Activated naive CD8-positive, alpha-beta T cell treated with anti-CD3 and anti-CD28 coated beads, Interleukin-2, amount 50 U/mL, for 24 hours (primary cell): ENCODE measurements at places on chromosomes 5 and 9.

- DNase-seq = no peak
Measured at GRCh38 chr5:36028816-36029465, 37.7 kb downstream of the UGT3A2 start.

- DNase-seq = no peak
Measured at GRCh38 chr5:68114378-68115040, 101.0 kb upstream of the PIK3R1 start.

DNA sequence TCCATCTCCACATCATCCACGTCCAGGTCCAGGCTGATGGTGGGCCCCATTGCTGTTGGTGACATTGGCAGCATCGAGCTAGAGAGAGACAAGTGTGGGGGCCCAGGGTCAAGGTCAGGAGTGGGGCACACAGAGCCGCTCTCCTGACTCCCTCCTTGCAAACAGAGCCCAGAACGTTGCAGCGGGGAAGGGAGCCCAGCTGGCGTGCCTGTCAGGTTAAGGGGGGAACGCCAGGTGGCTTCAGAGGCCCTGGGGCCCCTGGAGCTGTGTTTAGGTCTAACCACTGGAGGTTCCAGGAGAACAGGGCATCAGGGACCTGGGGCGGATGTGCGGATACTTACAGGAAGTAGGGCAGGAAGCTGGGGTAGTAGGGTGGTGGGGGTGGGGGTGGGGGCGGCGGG is 7.5 kb downstream of the RNF44 start:
- peak; percentile 42 for DNase-seq

DNA sequence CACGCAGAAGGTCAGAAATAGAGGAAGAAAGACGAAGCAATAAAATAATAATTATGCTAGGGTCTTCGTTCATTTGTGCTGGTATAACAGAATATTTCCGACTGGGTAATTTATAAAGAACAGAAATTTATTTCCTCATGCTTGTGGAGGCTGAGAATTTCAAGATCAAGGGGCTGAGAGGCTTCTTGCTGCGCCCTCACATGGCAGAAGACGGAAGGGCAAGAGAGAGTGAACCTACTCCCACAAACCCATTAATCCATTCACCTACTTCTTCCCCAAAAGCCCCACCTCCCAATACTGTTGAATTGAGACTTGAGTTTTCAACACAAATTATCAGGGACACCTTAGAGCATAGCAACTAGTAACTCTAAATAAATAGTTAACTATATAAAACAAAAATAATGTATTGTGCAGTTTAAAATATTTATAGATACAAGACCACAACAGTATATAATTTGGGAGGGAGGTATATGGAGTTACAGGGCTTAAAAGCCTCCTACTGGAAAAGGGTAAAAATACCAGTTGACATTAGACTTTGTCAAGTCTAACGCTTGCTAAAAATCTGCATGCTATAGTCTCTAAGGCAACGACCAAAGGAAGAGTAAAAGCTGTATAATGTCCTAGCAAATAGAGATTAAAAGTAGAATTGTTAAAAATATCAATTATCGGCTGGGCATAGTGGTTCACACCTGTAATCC is 40.3 kb upstream of the NAA35 start:
- DNase-seq = peak; percentile 55

DNA sequence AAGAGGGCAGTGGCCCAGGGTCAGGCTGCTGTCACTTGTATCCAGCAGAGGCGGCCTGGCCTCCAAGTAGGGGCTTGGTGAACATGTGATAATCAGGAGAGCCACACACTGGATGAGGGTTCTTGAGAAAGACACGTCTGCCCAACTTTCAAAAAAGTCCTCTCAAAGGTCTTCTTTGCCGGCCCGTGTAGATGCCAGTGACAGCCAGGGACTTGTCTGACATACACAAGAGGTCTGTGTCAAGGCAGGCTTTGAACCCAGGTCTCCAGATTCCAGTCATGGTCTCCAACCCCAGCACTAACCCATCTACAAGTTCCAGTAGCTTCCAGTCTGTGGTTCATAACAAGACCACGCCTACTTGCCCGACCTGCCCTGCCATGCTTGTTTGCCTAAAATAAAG is 7.9 kb upstream of the AMBP start:
- no peak for DNase-seq

- no peak for DNase-seq
Measured at GRCh38 chr9:131407717-131408195, 13.9 kb downstream of the PRRC2B start.

DNA sequence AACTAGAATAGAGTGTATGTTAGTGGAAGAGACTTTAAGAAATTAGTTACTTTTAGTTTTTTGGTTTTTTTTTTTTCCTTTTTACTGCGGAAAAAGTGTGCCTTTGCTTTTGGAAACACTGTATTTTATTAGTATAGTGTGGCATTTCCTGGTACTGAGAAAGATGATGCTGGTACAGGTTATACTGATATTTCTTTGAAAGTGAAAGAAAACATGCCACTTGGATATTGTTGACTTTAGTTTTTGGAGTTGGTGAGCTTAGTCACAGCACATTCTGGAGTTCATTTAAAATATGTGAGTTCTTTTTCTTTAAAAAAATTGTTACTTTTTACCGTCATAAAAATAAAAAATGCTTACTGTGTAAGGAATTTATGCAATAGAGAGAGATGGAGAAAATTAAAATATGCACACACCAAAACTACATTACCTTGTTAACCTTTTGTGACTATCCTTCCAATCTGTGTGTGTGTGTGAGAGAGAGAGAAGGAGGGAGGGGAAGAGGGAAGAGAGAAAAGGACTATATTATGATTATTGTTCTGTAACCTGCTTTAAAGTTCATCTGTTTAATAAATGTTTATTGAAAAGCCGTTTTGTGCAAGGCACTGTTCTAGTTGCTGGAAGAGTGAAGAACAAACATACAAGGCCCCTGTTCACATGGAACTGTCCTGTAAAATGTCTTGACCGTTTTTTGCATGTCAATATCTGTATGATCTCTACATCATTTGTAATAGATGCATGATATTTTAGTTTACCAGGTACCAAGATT is 1.9 kb downstream of the UGCG start:
- no peak for DNase-seq

DNA sequence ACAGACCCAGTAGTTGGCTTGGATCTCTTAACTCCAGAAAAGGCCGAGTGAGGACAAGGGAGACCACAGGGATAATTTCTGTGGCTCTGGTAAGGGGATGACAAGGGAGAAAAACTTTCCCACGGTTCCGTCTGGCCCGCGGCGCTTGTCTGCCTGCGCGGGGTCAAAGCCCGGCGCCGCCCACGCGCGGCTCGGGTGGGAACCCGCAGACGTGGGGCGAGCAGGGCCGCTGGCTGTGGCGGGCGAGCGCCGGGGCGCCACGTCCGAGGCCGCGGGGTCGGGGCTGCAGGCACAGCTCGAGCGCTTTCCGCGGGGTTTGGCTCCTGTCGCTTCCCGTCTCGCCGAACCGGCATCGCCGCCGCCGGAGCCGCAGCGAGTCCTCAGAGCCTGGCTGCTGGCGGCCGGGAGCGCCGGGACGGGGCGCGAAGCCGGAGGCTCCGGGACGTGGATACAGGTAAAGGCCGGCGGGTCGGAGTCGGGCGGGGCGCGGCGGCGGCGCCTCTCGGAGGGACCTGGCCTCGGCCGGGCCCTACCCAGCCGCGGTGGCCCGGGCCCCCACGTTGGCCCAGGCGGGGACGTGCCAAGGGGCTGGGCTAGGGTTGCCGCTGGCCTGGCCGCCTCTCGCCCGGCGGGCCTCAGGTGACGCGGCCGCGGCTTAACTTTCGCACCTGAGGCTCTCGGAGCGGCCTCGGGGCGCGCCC is at the start of gene RNF180:
Gene RNF180 (plus strand): TSS at position 344 of the 701 bp plus-strand sequence. CDS start 34,965 bp downstream, outside the sequence.
- DNase-seq = peak; percentile 2

DNA sequence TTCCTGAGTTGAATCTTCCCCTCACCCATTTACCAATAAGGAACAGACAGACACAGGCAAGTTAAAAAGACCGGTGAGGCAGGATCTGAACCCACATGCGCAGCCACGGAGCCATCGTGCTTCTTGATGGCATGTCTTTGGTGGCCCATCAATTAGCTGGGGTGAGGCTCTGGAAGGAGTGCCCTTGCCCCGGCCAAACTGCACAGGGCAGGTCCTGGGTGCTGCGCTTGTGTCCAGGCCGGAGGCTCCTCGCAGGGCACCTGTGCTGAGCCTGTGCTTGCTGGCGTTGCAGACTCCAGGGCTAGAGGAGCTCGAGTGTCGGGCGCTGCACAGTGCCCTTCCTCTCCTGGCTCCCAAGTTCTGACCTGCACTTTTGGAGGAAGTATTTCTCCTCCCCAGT is 66.4 kb downstream of the PSMB7 start:
- no peak for DNase-seq

DNA sequence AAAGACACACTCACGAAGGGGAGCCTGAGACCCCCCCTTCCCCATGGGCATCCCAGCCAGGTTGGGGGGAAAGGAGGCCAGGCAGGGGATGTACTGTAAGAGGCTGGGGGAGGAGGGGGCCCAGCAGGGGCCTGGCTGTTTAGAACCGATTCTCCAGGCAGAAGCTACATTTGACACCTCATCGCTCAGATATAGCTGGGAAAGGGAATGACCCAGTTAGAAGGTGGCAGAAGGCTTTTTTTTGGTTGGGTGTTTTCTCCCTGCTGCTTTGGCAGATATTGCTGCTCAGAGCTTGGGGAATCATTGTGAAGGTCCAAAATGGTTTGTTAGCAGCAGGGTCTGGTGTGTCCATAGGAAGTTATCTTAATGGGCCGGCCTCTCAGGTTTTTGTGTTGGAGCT is 6.0 kb downstream of the CDX1 start:
- DNase-seq = no peak

GRCh38 chr5:126694403-126694802 is 82.5 kb upstream of the LMNB1 start:
- no peak for DNase-seq

GRCh38 chr5:151180291-151180690 is 22.7 kb upstream of the ANXA6 start:
- no peak for DNase-seq

- DNase-seq = no peak
Measured at GRCh38 chr9:86186696-86187095, 72.8 kb downstream of the C9orf153 start.

DNA sequence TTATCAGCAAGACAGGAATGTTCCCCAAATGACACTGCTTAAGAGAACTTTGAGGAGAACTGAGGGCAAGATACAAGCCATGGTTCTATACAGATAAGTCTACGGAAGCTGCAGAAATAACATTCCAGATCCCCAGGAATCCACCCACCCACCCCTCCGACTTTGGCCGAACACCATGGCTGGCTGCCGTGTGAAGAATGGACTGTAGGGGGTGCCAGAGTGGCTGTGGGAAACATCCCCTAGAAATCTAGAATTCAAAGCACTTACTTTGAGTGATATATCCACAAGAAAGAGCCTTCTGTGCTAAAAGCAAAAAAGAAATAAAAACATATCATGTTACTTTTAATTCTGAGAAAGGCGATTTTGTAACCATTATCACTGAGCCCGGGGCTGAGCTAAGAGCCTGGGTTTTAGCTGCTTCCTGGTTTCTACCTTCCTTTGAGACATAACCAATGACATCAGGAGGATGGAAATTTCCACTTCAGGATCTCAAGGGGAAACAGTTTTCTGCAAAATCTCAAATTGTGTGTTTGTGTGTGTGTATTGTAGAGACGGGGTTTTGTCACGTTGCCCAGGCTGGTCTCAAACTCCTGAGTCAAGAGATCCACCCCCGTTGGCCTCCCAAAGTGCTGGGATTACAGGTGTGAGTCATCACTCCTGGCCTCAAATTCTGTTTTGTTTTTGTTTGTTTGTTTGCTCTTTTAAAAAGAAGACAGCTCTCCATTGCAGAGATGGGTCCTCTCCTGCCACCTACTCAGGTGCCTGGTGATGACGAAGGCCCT is 36.4 kb downstream of the GGTA1 start:
- peak; percentile 52 for DNase-seq

- DNase-seq = no peak
Measured at GRCh38 chr9:81594415-81594814, 94.9 kb downstream of the TLE1 start.

DNA sequence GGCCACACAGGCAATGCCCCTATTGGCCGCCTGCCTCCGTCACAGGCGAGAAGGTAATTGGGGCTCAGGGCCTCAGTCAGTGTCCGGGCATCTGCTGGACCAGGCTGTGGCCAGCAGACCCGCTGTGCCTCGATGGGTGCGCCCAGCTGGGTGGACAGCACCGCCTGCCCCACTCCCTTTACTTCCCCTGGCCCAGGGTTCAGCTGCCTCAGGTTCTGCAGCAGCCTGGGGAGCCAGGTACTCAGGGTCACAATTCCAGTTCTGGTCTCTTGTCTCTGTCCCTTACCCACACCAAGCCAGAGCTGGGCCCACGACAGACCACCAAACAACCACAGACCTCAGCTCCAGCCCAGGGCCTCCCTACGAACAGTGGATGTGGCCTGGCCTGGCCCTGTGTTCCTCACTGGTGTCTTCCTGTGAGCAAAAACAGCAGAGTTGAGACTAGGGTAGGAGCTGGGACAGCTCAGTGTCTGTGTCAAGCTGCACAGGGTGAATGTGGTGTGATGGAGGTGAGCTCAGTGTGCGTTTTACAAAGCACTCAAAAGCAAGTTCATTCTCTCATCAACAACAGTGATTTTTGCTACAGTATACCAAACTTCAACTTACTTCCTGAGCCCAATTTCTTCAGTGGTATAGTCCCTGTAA is 33.4 kb upstream of the SUSD3 start:
- DNase-seq = no peak

DNA sequence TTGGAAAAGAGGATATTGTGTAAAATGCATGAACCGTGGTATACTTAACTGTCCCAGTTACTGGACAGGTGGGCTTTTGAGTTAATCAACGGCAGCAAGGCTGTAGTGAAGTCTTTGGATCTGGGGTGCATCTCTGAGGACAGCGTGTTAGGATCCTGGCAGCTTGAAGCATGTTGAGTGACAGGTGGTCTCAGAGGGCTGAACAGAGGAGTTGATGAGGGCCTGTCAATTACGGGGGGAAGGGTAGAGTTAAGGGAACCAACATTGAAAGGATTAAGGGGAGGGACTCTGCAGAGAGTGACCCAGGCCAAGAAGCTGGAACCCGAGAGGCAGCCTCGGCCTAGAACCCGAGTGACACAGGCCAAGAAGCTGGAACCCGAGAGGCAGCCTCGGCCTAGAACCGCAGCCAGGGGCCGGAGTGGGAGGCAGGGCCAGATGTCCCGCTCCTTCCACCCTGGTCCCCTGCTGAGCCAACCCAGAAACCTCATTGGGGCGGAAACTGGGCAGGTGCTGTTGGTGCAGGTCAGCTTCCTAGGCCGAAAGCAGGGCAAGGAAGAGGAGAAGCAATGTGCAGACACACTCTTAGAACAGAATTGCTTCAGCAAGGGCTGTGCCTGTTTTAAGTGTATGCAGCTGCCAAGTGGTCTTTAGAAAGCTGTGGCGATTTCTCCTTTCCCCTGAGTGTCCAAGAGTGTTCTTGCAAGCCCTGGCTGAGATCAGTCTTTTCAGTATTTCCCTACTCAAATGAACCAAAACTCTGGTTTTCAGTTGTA is 62.0 kb downstream of the ANKRD33B start:
- no peak for DNase-seq

DNA sequence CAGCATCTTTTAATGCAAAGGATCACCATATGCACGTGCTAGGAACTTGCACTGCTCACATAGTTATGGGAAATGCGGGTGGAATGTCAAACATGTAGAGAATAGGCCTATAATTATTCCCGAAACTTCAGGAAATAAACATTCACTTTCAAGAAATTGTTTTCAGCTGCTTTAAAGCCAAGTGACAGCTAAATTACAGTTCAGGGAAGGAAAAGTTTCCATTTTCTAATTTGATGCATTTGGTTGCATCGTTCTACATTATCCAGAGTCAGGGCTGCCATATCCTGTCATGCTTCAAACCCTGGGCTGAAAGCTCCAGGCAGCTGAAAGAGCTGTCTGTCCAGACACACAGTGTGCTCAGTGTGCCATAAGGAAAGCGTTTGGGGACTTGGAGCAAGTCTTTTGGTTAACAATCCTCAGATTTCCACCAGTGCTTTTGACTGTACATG is 518.1 kb downstream of the CSNK1G3 start:
- no peak for DNase-seq

- no peak for DNase-seq
Measured at GRCh38 chr5:581266-581665, 30.9 kb upstream of the CEP72 start.
